Activated naive CD4-positive, alpha-beta T cell (primary cell): ENCODE measurements at places on chromosomes 12 and 14.

DNA sequence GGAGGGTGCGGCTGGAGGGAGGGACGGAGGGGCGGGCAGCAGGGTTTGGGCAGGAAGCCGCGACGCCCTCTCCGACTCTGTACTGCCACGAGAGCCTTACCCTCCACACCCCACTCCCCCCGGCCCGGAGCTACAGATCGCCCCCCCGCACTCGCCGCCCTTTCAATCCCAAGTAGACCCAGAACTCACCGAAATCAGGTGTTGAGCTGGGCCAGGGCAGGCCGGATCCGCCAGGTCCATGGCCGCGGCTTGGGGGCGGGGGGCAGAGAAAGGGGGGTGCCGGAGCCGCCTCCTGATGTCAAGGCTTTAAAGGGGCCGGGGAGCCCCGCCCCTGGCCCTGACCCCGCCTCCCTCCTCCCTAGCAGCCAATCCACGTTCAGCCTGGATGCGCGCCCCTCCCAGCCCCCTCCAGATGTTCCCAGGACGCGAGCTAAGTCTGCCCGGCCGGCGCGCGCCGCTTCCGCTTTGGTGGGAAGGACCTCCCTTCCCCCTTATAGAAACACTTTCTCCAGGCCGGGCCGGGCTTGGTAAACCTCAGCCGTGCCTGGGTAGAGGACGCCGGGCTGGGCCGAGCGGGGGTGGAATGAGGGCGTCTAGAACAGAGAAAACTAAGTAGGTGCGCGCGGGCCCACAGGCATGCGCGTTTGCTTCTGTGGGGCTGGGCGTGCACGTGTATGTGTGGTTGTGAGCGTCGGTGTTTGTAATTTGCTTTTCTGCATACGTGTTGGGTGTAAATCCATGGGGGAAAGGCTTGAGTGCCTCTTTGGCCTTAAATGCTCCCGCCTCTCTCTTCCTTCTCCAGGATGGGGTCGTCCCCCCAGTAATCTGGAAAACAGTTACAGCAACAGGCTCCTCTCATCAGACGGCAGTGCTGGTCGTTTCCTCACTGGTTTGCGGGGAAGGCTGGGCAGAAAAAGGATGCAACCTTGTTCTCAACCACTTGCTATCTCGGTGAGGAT, at the start of gene NCKAP5L:
TSS of gene NCKAP5L (minus strand) at position 281 of the 959 bp plus-strand sequence. CDS start 24,369 bp downstream, outside the sequence.
- DNase-seq = peak; percentile 87

DNA sequence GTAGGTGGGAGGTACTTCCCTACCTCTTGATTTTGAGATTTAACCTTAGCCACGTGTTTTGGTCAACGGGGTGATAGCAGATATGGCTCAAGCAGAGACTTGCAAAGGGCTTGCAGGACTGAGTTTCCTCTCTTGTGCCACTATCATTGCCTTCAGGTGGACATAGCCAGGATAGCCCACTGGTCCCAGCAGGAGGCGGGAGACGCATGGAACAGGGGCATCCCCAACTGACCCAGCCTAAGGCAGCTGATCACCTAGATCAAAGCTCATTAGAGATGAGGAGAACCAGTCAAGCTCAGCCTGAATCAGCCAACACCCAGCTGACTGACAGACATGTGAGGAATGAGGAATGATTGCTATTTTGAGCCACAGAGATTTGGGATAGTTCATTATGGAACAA, 49.6 kb downstream of the CALM1 start:
- DNase-seq = no peak

GRCh38 chr12:98530068-98530467, 14.7 kb downstream of the TMPO start:
- no peak for DNase-seq

DNA sequence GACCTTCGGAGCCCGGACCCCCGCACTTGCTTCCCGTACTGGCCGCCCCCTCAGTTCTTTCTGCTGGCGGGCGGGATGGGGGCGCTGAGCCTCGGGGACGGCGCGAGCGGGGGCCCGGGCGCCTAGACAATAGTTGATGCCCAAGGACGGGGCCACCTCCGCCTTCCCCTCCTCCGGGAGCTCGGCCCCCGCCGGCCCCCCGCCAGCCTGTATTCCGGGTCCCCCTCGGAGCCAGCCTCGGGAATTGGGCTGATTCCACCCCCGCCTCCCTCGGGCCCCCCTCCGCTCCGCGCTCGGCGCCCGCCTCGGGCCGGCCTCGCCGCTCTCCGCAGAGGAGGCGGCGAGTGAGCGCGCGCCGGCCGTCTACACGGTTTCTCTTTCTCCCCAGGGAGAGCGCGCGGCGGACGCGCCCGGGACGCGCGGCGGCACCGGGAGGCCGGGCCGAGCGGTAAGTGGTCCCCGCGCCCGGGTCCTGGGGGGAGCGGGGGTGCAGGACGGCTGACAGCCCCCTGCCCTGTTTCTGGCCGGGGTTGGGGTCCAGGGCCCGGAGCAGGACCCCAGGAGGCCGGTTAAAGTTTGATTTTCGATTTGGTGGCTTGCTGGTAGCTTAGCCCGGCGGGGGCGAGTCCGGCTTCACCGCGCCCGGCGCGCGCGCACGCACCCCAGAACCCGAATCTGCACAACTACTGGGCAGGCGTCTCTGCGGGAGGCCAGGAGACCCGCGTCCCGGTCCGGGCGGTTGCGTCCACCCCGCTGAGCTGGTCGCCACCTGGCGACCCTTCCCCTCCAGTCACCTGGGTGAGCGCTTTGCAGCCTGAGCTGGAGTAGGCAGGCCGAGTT, 413.7 kb downstream of the PCNX1 start:
- DNase-seq = peak; percentile 45

- no peak for DNase-seq
These were observed 7.4 kb downstream of the INHBC start for GRCh38 chr12:57441846-57442427.
